ENCODE measurements at places on chromosomes 12 and 14.

GRCh38 chr12:8596561-8596960 lies 16.1 kb downstream of the AICDA start:
- no peak for DNase-seq

DNA sequence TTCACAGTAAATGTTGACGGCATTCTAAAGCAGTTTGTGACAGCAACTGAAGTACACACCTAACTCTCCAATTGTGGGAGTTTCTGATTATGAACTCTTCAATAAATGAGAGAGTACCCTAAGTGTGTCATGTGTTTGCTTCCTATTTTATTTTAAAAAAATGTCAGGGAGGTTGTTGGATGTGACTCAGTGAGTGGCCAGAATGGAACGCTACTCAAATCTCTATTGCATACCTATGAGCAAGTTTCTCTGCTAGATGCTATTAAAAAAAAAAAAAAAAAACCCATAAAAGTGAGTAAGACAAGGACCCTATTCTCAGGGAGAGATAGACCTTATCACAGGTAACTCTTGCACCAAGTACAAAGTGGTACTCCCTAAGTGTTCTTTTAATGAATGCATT lies 256.6 kb downstream of the BTG1 start:
- no peak for DNase-seq

DNA sequence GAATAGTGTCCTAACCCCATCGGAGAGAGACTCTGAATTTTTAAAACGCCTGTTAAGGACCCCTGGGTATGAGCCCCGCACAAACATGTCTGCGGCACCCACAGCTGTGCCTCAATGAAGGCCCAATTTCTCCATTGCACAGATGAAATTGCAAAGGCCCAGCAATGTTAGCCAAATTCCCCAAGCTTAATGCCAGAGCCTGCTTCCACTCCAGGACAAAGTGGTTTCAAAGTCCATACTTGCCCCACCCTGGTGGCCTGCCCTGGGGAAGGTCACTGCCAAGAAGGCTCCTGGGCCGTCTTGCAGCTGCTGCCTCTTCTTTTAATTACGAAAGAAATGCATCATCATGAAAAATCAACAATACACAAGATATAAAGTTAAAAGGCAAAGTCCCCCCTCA lies 1179.7 kb downstream of the VRK1 start:
- DNase-seq = no peak

DNA sequence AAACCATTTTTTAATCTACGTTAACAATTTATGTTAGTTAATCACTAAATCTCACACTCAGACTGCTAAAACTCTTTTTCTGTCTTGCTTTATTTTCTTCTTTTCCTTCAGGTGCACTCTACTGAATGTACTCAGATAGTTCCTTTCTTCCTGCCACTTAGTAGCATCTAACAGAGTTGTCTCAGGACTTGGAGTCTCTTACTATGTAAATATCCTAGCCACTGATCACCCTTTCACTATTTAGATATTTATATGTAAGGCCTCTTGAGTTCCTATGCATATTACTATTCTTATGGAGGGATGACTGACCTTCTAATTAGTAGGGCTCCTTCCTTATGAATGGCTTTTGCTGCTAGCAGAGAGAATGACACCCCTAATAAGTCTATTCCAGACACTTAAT lies 586.3 kb downstream of the RERGL start:
- DNase-seq = no peak

DNA sequence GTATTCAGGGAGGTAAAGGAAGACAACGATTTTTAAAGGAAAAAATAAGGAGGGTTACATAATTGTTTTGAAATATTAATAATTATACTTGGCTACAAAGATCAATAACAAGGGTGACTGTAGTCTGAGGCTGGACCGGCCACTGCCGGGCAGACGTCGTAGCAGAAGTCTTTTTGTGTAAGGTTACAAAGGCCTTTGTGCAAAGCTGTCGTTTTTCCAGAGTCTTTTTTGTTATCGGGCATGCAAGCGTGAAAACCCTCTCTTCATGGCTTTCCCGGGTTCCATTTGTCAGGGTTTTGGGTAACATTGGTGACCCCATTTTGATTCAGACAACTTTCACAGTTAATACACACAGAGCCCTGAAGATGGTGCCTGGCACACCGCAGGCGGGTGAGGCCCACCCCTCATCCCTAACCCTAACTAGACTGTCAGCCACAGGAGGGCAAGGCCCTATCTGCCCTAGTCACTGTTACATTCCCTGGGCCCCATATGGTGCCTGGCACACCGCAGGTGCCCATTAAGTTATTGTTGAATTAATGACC lies 31.3 kb downstream of the RILPL1 start:
- DNase-seq = no peak

GRCh38 chr12:64611341-64612284 lies 1.3 kb downstream of the RASSF3 start:
- DNase-seq = peak; percentile 18

GRCh38 chr14:28138341-28138740 lies 628.2 kb upstream of the FOXG1 start:
- no peak for DNase-seq

- DNase-seq = no peak
These were observed 226.5 kb upstream of the SOX5 start for GRCh38 chr12:24175929-24176328.

DNA sequence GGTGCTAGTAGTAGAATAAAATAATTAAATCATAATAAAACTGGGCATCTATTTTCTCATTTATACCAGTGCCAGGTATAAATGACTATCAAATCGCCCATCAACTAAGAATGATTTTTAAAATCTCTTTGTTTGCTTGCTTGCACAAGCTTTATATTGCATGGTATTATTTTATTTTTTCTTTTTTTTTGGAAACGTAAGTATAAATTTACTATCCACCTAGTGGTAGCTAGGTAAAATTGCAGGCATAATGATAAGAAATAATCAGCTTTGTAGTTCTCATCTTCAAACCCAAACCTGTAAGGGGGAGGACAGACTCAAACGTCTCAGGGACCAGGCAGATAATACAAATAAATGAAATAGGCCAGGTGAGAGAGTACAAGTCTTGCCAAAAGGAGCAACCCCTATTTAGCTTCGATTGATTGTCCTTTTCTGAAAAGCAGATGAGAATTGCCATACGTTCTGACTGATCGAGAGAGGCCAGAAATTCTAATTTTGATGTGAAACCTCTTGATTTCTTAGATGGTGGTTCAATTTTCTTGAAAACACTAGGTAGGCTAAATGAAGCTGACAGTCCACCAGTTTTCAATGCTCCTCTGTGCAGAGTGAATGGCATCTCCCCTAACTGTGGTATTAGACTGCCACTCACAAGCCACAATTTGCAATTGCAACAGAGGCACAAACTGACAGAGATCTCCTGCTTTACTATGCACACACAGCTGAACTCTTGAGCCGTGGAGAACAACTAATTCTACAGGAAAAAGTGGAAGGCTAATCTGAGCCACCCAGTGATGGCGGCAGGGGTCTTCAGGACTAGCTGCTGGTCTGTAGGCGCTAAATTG lies 189.3 kb downstream of the DACT1 start:
- no peak for DNase-seq

DNA sequence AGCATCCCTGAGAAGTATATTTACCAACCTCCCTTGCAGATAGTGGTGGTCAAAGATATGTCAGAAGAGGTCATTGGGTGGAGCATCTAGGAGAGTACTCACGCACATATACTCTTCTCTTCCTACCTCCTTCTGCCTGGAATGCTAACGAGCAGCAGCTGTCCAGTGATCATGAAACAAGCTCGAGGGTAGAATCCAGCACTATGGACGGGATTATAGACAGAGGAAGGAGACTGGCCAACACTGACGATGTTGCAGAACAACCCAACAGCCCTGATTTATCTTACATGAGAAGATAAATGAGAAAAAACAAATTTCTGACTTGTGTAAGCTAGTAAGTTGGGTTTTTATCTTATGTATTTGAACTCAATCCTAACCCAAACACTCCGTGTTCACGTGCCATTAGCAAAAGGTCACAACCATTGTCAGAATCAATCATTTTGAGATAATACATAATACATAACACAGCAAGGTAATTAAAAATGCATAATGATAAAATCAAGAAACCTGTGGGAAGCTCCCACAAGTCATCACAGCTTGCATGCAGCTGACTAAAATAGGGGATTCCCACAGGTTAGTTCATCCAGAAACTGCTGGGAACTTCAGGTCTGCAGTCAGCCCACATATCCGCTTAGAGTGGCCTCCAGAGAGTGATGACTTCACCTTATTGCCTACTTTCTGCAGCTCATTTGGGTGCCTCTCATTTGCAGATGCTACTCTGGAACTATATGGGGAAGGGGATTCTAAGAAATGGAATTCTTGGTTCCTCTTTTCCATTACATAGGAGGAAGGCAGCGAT lies 36.3 kb upstream of the STK38L start:
- no peak for DNase-seq

DNA sequence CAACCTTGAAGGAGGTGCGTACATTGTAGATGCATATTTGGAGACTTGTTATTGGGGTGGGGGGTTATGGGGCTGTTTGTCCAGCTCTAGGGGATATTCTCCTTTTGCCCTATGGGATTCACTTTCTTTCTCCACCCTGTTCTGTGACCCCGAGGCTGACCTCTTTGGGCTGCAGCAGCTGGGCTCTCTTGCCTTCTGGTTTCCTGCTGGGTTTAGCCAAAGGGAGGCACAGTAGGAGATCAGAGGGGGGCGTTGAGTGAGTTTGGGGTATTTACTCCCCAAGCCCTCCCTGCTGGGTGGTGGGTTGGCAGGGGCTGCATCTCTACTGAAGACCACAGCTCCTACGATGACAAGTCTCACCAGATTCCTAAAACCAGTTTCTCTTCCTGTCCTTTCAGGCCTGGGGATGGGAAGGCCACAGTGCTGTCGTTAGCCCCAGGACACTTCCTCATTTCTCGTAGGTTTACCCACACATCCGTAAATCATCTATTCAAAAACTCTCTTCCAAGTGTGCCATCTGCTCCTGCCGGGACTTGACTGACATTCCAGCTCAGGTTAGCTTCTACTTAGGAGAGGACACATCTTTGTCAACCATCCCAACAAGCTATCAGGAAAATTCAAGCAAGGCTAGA lies 127.1 kb downstream of the TMEM30B start:
- DNase-seq = no peak

GRCh38 chr12:79324571-79324970 lies 366.2 kb downstream of the PAWR start:
- no peak for DNase-seq

DNA sequence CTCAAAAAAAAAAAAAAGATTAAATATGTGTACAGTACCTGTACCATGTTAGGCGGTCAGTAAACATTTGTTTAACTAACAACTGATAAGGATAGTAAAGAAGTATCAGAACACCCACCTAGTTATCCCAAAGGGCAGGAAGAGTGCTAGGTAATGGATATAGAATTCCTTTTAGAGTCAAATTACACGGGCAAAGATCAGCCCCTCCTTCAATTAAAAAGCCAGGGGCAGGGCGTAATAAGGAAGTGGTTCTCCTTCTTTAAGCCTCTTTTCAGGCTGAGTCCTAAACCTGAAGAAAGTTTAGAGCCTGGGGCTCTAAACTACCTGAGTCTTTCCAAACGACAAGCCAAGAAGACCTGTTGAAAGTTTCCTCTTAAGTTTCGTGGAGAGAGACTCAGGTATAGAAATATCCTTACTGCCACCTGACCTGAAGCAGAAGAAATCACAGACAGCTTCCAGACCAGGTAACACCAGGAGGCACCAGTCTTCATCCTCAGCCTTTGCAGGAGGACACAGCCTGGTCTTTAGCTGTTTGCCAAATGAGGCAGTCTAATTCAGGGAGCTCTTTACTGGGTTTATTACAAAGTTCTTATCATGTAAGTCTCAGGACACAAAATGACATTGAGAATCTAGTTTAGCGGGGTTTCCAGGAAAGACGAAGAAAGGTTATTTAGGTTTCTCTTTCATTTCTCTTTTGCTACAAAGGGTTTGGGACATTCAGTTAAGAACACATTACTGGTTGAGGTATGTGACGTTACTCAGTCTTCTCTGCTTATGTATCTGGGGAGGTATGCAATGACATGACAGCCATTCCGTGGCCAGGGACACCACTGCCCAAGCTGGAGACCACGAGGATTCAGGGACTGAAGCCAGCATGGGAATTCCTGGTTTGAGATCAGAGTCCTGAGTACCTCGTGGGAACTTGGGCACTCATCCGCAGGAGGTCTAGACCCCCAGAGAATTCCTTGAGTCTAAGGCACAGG lies at the start of gene BCL2L14:
Gene BCL2L14 (plus strand): TSS at position 266 of the 983 bp plus-strand sequence. CDS start 8,367 bp downstream, outside the sequence.
- DNase-seq = no peak

DNA sequence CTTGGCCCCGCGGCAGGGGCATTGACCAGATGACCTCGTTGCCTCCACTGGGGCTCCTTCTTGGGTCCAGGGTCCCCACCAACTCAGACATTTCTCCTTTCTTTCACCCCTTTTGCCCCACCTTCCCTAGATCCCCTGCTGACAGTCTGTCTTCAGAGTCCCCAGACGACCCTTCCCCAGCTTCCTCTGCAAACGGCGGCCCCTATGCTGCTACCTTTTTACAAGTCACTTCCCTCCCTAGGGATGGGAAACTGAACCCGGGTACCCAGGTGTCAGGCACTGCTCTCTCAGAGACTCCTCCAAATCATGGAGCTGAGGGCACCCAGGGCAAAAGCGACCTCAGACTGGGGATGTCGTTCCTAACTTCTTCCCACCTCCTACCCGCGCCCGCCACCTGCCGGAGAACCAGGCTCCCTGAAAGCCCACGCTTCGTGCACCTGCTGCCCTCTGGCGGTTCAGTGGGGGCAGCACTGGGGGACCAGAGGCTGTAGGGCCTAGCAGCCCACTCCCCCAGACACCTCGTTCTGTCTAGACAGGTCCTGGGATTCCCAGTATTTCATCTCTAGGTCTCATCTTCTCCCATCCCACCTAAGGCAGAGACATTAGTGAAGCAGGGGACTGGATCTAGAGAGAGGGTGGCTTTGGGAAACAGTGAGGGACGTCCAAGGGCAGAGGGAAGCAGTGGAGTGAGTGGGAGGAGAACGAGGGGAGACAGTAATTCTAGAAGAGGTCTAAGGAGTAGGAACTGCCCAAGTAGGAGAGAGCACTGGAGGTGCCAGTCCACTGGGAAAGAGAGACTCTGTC lies 4.9 kb downstream of the ZNF385A start:
- no peak for DNase-seq

DNA sequence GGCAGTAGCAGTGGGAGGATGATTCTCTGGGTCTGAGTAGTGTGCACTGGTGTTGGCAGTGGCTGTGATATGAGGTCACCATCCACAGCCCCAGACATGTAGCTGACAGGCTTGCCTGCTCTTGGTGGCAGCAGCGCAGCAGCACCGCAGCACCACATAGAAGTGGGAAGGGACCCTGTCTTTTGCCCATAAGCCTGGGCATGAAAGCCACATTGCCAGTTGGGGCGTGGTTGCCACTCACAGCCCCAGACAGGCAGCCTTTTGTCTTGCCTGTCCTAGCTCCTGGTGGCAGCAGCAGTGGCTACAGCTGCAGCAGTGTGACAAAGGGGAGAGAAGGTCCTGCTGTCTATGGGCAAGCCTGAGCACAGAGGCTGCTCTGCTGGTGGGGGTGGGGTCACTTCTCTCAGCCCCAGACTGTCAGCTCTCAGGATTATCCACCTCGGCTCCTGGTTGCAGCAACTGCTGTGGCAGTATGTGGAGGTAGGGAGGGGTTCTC lies 71.5 kb downstream of the BRMS1L start:
- no peak for DNase-seq

- no peak for DNase-seq
These were observed 163.6 kb downstream of the RIMBP2 start for GRCh38 chr12:130552483-130552996.

- DNase-seq = no peak
These were observed 144.8 kb downstream of the ASCL1 start for GRCh38 chr12:103102225-103102744.

GRCh38 chr14:78700236-78700635 lies 530.1 kb downstream of the NRXN3 start:
- DNase-seq = peak; percentile 18

GRCh38 chr14:101518611-101519473 lies 42.5 kb upstream of the DIO3 start:
- no peak for DNase-seq
